ENCODE measurements at places on chromosomes 13 and 19. TPM values are rescaled to one million over a fixed set of nuclear protein-coding genes. Genes with fewer than 3 reads are reported as not detected.

The CD209 gene
- polyA plus RNA-seq, result 1.0 TPM

The ZFP36 gene
- 20.3 TPM for polyA plus RNA-seq

The SIGLEC9 gene
- 2.3 TPM for polyA plus RNA-seq

The NUP58 gene
- polyA plus RNA-seq, result 44.8 TPM

The CEACAM16 gene
- polyA plus RNA-seq, result not detected

The CEACAM20 gene
- not detected for polyA plus RNA-seq

The NLRP11 gene
- 0.19 TPM for polyA plus RNA-seq

The IGSF23 gene
- 0.55 TPM for polyA plus RNA-seq

The PSMC4 gene
- polyA plus RNA-seq, result 86.6 TPM

The SAFB gene
- 153 TPM for polyA plus RNA-seq

The LMTK3 gene
- polyA plus RNA-seq, result 2.5 TPM

The SIGLEC6 gene
- 0.19 TPM for polyA plus RNA-seq

GRCh38 chr19:2983351-2984214, 6.2 kb downstream of the TLE6 start:
- DNase-seq, result no peak

DNA sequence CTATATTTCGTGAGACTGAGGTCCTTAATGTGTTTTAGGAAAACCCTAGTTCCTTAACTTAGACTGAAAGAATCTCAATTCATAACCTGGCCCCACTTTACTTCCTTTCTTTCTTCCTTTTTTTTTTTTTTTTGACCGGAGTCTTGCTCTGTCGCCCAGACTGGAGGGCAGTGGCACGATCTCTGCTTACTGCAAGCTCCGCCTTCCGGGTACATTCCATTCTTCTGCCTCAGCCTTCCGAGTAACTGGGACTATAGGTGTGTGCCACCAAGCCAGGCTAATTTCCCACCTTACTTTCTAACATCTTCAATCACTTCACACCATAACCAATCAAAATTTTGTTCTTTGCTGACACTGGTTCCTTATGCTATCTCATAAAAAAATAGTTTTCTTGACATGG, 2097.0 kb downstream of the PCDH9 start:
- no peak for DNase-seq

- DNase-seq, result no peak
Measured at GRCh38 chr19:51651216-51651846, 4.7 kb upstream of the SIGLEC14 start.

GRCh38 chr19:30092721-30093569, 150.9 kb downstream of the URI1 start:
- DNase-seq, result no peak

GRCh38 chr13:66879988-66880387, 350.1 kb downstream of the PCDH9 start:
- no peak for DNase-seq

DNA sequence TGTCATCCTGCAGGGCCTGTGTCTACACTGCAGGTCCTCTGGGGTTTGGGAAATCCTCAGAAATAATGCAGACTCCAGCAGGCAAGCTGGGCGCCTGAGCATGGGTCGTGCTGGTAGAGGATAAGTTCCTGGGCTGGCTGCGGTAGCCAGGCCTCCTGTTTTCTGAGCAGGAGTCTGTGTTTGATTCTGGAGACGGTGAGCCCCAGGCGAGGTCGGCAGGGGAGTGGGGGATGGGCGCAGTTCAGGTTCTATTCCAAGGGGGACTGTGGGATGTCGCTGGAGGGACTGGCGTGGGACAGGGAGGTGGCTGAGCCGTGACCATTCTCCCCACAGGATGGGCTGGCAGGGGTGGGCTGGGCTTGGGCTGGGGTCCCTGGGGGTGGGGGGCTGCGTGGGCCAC, 154.7 kb downstream of the KDM4B start:
- no peak for DNase-seq

DNA sequence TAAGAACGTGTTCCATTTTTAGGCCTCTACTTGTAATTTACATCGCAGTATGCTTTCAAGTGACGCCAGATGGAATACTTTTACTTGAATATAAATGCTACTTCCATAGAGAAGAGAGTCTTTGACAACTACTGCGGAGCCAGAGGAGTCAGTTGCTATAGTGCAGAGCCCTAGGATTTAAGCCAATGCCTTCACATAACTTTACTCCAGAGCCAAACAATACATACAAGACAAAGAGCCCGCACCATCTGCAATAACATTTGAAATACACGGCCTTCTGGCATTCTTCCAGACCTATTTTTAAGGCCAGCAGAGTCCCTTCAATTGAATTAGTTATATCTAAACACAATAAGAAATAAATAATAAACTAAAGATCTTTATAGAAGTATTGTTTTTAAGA, 59.4 kb downstream of the XPO4 start:
- peak; percentile 29 for DNase-seq

GRCh38 chr13:60572855-60573254, 175.8 kb downstream of the TDRD3 start:
- no peak for DNase-seq

GRCh38 chr19:52237771-52238400, 31.5 kb upstream of the ZNF766 start:
- DNase-seq, result peak; percentile 35

DNA sequence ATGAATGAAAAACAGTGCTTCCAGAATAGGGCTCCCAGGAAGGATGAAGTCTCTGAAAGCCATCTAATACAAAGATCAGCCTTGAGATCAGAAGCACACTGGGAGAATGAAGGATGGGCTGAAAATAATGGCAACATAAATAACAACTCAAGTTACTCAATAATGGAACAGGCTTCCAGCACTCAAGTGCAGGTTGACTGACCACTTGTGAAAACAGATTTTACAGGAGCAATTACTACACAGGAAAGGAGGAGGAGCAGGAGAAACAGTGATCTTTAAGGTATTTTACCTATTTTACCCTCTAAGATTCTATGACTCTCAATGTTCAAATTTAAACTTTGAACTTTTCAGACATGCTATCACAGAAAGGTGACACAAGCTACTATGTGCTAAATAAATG, 106.0 kb downstream of the USP12 start:
- no peak for DNase-seq

- DNase-seq, result no peak
Measured at GRCh38 chr19:51427201-51427600, 9.8 kb upstream of the SIGLEC10 start.

DNA sequence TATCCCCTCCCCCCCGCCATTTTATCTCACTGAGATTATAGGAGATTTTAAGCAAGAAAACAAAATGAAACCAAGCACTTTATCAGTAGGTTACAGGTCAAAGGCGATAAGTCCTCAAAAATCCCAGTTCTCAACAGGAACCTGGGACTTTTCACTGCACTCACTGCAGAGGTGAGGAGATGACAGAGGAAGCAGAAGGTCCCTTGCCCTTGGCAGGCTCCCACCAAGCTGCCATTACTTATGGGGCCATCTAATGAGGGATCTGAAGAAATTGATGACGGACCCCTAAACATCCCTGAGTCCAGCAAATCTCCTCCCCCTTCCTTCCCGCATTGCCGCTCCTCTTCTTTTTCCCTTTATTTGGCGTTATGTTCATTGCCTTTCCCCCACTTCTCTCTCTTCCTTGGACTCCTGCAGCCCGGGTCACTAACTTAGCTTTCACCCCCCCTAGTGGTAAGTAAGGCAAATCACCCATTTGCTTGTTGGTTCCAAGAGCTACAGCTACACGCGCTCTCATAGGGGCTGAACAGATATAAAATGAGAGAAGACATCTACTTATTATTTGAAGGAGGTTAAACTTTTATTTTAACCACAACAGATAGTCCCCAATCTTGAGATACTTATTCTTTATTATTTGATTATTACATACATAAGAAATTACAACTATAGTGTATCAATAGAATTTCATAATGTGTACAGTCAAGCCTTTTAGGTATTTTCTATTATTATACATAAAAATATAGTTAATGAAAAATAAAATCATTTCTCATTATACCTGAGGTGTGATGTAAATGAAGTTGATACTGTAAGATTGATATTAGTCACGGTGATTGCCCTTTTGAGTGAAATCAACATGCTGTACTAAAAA, 52.0 kb upstream of the ARGLU1 start:
- DNase-seq, result peak; percentile 47

DNA sequence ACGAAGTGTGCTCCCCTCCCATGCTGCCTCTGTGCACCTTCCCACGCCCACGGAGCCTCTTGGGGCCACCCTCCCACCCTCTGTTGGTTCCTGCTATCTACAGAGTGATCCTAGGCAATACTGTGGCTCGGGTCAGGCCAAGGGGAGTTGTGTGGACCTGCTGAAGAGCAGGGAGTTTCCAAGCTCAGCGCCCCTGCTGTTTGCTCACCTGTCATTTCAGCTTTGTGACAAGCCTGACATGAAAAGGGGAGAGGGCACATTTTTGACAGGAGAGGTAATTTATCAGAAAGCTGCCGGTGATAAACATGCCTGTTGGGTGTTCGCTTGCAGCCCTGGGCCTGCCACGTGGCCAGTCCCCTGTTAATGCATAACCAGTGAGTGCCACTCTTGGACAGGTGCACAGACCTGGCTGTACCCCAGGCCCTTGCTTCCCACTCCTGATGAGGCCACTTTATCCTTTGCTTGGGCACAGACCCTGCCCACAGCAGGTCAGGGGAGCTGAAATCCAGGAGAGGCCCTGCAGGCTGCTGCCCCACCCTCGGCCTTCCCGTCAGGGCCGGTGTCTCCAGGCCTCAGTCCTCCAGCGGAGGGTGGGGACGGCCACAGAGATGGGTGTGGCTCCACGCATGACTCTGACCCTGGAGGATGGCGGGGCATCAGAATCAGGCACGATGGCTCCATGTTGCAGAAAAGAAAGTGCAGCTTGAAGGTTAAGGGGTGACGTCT, 201.5 kb upstream of the GPR12 start:
- DNase-seq, result no peak

- DNase-seq, result no peak
Measured at GRCh38 chr13:70527599-70527998, 419.3 kb upstream of the KLHL1 start.

GRCh38 chr13:77459592-77459991, 75.9 kb upstream of the SCEL start:
- DNase-seq, result no peak

GRCh38 chr13:72462726-72463125, 264.7 kb downstream of the MZT1 start:
- DNase-seq, result no peak

DNA sequence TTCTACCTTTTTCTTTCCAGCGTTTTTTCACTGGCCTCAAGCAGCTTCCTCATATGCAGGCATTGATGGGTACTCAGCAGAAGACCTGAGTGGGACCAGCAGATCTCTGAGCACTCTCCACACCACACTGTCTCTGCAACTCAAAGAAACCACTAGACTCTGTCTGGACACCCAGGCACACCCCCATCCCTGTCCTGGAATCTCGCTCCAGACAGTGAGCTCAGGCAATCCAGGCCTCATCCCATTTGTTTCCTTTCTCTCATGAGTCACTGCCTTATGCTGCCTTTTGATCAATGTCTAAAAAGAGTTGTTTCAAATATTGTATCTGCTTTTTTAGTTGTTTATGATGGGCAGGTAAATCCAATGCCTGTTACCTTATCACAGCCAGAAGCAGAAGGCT, 19.7 kb upstream of the POP4 start:
- no peak for DNase-seq

GRCh38 chr13:100131863-100132574, 43.1 kb downstream of the PCCA start:
- DNase-seq, result no peak

DNA sequence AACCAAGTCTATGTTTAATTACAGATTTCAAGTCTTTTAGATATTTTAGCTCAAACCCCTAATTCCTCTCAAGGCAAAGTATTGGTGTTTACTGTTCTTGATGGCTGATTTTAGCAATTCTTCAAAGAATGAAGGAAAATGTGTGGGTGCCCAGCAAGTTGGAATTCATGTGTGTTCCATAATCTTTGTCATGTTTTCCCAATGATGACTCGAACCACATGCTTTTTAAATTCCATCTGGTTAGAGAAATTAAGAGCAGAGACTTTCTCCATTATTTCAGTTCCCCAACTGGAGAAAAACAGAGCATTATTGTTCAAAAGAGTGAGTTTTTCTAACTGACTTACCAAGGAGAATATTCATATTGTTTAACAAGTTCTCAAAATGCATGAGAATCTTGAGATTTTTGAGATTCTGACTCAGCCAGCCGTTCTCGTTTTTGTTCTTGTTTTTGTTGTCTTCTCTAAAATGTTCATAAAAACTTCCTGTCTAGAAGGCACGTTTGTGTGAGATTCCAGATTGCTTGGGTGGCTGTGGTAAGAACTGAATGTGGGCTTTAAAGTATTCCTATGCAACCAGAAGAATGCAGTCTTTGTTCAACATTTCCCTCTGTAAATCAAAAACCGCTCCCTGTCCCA, 404.7 kb downstream of the IRS2 start:
- no peak for DNase-seq

GRCh38 chr13:81927347-81927746, 1586.4 kb upstream of the SPRY2 start:
- DNase-seq, result no peak

DNA sequence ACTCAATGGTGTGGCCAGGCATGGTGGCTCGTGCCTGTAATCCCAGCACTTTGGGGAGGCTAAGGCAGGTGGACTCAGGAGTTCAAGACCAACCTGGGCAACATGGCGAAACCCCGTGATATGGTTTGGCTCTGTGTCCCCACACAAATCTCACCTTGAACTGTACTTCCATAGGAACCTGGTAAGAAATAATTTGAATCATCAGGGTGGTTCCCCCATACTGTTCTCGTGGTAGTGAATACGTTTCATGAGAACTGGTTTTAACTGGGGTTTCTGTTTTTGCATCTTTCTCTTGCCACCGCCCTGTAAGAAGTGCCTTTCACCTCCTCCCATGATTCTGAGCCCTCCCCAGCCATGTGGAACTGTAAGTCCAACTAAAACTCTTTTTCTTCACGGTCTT, 49.6 kb downstream of the USP12 start:
- no peak for DNase-seq

DNA sequence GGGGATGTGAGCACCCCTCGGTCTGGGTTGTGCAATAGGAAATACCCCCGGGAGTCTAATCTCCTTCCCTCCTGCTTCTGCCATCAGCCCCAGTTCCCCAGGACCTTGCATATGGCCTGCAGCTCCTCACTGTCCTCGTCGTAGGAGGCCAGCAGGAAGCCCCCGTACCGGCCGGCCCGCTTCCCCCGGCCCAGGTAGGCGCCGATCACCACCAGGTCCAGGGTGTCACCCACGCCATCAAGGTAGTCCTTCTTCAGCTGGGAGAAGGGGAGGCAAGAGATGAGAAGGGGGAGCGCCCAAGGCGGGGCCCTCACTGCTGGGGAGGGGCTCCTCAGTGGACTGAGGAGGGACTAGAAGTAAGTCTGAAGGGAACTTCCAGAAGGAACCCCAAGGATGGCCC, 10.4 kb upstream of the PLA2G4C start:
- DNase-seq, result no peak

- DNase-seq, result no peak
Measured at GRCh38 chr13:104206450-104207044, 1140.3 kb upstream of the SLC10A2 start.
